ENCODE measurements at places on chromosomes 13 and 19.
A peak's percentile ranks its signal among the peaks of the same experiment; 100 is the strongest.

DNA sequence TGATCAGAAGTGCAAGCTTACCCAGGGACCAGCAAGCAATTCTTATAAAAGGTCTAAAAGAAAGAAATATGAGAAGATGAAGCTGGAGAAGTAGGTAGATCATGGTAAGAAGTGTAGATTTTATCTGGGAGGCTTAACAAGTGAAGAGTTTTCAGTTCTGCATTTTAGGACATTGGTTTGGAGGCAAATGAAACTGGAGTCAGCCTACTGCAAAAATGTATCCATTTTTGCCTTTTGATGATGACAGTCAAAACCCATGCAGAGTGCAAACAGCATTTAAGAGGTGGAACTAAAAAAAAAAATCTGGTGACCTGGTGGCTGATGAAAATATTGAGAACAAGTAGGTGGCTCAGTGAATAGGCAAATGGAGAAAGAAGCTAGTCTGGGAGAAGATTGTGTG is 216.9 kb downstream of the DNAJC15 start:
- DNase-seq = no peak
- no peak overlapping the region for H3K27ac ChIP-seq
- H3K4me3 ChIP-seq = no peak overlapping the region
- no peaks in the 10 kb centered on the region for H3K27me3 ChIP-seq

DNA sequence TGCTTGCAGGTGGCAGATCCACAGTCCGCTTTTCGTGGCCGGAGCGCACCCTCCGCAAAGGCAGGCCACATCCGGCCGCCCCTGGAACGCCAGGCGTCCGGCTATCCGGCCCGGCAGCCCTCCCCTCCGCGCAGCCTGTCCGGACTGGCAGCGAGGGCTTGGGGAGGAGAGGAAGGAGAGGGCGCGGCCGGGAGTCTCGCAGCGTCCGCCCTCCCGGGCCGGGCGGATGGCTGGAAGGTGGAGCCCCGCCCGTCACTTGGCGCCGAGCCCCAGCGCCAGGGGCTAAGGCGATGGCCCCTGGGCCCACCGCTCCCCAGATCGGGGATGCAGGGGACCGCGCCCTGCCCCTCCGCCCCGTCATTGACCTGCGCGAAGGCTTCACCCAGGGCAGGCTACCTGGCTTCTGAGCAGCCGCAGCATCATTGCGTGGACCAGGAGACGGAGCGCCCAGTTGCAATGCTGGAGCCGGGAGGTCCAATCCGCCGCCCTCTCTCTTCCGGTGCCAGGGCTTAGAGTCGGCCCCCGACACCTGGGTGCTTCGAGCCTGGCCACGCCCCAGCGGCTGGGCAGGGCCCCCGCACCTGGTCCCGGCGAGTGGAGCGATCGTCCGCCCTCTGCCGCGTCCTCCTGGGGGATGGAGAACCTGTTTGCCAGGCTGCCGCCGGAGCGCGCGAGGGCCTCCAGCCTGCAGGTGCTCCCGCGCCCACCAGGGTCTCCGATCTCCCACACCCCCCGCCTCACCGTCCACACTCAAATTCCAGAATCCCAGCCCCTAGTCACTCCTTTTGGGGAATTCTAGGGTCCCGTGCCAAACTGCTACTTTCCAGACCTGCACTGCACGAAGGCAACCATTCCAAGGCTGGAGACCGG is at the start of gene FUT1:
TSS of gene FUT1 (minus strand) at position 146 of the 870 bp plus-strand sequence. CDS start 1,360 bp downstream, outside the sequence.
- H3K27ac ChIP-seq = peak within 1 kb of the TSS; percentile 88
- DNase-seq = peak; percentile 97
- no peaks in the 10 kb centered on the region for H3K4me1 ChIP-seq
- no peaks in the 10 kb centered on the region for H3K27me3 ChIP-seq
- peak within 1 kb of the TSS; percentile 65 for H3K4me3 ChIP-seq

DNA sequence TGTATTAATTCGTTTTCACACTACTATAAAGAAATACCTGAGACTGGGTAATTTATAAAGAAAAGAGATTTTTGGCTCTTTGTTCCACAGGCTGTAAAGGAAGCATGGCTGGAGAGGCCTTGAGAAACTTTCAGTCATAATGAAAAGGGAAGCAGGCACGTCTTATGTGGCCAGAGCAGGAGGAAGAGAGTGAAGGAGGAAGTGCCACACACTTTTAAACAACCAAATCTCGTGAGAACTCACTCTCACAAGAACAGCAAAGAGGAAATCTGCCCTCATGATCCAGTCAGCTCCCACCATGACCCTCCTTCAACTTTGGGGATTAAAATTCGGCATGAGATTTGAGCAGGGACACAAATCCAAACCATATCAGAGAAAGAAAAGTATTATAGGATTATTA is 1255.9 kb upstream of the MIR17HG start:
- no peaks in the 10 kb centered on the region for H3K27me3 ChIP-seq
- no peak overlapping the region for H3K4me3 ChIP-seq
- no peak overlapping the region for H3K27ac ChIP-seq
- no peaks in the 10 kb centered on the region for H3K4me1 ChIP-seq

DNA sequence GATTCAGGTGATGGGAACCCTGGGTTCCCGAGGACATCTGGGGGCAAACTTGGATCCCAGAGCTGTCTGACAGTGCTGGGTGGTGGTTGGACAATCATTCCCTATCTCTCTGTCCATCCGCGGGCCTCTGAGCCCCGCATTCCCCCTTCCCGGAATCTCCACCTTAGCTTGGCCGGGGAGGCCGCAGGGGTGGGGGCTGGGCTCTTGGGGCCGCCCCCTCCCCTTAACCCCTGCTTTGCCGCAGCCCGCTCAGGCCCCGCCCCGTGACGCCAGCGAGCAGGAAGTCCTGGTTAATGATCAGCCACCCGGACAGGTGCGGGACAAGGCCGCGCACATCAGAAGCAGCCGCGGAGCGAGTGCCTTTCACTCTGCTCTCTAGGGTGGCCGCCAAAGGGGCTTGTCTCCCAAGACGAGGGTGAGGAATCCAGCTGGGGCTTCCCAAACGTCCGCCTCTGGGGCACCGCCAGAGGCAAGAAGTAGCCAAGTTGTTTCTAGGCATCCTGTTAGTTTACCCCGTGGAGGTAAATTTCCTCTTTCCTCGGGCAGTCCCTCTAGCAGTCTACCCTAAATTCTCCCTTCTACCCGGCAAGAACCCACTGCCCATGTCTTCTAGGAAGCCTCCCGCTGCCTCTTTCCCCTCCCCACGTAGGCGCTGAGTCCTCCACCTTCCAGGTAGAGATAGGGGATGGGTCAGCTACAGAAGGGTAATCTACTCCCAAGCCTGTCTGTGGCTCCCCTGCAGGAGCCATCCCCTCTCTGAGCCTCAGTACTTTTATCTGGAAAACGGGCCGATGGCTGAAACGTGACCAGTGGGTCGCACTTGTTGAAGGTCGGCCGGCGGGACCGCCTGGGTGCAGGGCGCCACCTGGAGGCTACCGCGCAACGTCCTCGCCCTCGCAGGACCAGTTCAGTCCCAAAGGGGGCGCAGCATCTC is 3.0 kb downstream of the IRF2BP1 start:
- no peaks in the 10 kb centered on the region for H3K27me3 ChIP-seq
- peak overlapping the region; percentile 72 for H3K4me3 ChIP-seq
- no peaks in the 10 kb centered on the region for H3K36me3 ChIP-seq
- peak; percentile 99 for DNase-seq

DNA sequence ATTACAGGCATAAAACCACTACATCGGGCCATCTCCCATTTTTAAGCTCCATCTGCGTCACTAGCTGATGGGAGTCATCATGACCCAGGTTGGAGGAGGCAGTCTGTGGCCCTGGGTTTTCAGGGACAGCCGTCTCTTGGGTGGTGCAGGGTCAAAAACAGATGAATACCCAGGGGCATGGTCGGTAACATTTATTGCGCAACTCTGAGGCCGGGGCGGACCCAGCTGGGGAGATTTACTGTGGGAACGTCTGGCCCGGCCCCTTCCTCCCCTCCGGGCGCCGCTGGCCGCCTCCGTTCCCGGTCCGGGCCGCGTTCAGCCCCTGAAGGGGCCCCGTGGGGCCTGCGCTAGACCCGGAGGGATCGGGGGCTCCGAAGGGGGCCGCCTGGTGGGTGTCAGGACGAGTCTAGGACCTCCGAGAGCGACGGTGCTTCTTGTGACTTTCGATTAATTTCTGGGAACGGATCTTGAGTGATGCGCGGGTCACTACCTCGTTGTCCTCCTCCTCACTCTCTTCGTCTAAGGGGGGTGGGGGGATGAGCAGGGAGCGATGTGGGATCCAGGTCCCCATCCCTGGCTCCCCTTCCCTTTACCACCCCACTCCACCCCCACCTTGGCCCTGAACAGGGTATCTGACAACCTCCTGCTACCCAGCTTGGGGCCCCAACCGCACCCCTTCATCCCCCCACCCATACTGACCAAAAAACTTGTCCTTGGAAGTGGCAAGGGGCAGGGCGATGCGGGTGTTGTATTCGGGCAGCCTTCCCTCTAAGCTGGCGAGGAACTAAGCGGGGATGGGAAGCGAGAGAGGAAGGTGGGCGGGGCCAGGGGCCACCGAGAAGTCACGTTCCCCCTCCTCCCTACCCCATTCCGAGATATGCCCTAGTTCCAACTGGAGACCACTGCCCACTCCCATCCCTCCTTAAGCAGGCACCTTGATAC is 1.6 kb upstream of the RGL3 start:
- H3K27ac ChIP-seq = no peak overlapping the region
- H3K36me3 ChIP-seq = no peaks in the 10 kb centered on the region
- no peak for DNase-seq
- peaks cover 6% of the 10 kb centered on the region for H3K4me1 ChIP-seq
- H3K4me3 ChIP-seq = no peak overlapping the region
